ENCODE measurements at places on chromosomes 12 and 14.

DNA sequence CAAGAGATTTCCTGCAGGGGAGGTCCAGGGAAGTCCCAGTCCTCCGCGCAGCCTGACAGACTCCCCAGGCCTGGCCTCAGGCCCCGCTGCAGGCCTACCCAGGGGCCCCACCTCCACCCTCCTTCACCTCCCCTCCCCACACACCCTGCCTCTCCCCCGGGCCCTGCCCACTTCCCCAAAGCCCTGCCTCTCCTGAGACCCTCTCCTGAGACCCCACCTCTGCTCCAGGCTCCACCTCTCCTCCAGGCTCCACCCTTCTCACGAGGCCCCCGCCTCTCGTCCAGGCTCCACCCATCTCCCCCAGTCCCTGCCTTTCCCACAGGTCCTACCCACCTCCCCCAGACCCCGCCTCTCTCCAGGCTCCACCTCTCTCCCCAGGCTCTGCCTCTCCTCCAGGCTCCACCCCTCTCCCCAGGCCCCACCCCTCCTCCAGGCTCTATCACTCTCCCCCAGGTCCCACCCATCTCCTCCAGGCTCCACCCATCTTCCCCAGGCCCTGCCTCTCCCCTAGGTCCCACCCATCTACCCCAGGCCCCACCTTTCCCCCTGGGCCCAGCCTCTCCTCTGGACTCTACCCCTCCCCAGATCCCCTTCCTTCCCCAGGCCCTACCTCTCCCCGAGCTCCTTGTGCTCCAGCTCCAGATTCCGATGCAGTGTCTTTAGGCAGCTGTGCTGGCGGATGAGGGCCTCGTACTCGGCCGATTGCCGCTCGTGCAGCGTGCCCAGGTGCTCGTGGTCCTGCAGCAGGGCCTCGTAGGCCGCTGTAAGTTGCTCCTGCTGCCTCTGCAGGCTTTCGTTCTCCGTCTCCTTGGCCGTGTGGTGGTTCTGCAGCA lies 58.8 kb upstream of the GPR68 start:
- peaks cover 43% of the 10 kb centered on the region for H3K36me3 ChIP-seq
- no peak overlapping the region for H3K27ac ChIP-seq
- H3K4me1 ChIP-seq = no peaks in the 10 kb centered on the region
- H3K27me3 ChIP-seq = no peaks in the 10 kb centered on the region
- H3K4me3 ChIP-seq = no peak overlapping the region
- DNase-seq = no peak

DNA sequence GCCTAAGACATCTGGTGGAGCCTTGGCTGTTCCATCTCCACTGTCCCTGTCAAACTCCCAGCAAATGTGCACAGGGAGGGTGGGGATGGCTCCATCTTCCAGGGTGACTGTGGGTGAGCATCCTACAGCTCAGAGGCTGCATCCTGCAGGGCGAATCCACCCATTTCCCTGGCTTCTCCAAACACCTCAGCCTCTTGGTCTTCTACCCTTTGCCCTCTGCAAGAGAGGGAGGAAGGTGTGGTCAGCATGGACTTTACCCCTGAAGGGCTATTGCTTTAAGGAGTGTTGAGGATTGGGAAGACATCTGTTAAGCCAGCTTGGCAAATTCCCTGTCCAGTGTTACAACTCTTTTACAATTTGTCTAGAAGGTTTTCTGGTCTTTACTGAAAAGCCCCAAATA lies 23.1 kb upstream of the DGLUCY start:
- H3K4me3 ChIP-seq = no peak overlapping the region
- DNase-seq = no peak
- no peaks in the 10 kb centered on the region for H3K36me3 ChIP-seq
- no peak overlapping the region for H3K27ac ChIP-seq

DNA sequence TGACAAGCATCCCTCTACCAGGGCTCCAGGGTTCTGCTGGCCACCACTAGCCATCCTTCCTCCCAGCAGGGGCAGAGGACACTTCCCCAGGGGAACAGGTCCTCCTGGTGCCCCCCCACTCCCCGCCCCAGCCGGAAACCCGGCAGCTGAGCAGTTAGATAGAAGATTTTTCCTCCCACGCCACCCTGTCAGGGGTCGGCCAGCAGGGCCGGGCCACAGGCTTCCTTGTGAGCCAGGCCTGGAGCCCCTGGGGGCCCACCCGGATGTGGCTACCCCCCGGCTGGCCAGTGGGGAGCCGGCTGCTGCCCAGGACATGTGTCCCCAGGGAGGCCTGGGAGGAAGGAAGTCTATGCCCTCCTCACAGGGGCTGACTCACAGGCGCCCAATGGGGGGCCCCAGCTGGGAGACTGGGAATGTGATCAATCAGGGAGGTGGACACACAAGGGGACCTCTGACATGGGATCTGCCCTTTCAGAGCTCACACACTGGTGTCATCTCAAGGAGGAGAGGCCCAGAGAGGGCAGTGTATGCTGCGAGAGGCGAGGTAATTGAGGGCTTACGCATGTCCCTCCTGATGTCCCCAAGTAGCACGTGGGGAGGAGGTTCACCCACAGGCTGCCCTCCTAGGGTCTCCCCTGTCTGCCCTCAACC lies 4.2 kb downstream of the SH2B3 start:
- H3K4me3 ChIP-seq = no peak overlapping the region
- DNase-seq = no peak
- H3K4me1 ChIP-seq = peaks cover 2% of the 10 kb centered on the region

- peaks cover 26% of the 10 kb centered on the region for H3K27me3 ChIP-seq
- DNase-seq = no peak
- H3K4me1 ChIP-seq = no peaks in the 10 kb centered on the region
- no peaks in the 10 kb centered on the region for H3K36me3 ChIP-seq
- H3K4me3 ChIP-seq = no peak overlapping the region
Observed at GRCh38 chr14:93970585-93970964, 5.8 kb downstream of the ASB2 start.

- H3K4me3 ChIP-seq = no peak overlapping the region
- H3K27me3 ChIP-seq = no peaks in the 10 kb centered on the region
- no peak for DNase-seq
Observed at GRCh38 chr12:116248930-116249329, 28.6 kb downstream of the MED13L start.

- no peaks in the 10 kb centered on the region for H3K36me3 ChIP-seq
- no peak overlapping the region for H3K4me3 ChIP-seq
- DNase-seq = no peak
- no peak overlapping the region for H3K27ac ChIP-seq
- H3K4me1 ChIP-seq = no peaks in the 10 kb centered on the region
Observed at GRCh38 chr12:80162177-80162576, 62.8 kb downstream of the OTOGL start.

- H3K4me1 ChIP-seq = peaks cover 5% of the 10 kb centered on the region
- DNase-seq = no peak
- no peak overlapping the region for H3K27ac ChIP-seq
- H3K27me3 ChIP-seq = no peaks in the 10 kb centered on the region
Observed at GRCh38 chr12:77999074-77999715, 168.5 kb downstream of the NAV3 start.

DNA sequence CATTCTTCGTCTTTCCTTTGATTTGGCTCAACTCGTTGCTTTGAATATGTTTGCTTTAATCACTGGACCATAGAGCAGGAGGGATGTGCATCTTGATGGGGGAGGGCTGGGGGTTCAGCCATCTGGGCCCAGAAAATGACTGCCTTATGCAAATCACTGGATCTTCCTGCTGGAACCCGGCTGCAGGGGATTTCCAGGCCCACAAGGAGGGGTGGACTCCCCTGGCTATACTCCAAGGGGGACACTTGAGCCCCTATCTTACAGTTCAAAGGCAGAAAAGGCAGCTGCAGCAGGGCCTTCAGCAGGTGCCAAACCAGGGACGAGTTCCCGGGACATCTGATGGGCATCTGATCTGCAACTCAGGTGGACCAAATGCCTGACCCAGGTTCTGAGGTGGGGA lies 122.5 kb downstream of the DICER1 start:
- H3K4me1 ChIP-seq = no peaks in the 10 kb centered on the region
- peaks cover 2% of the 10 kb centered on the region for H3K36me3 ChIP-seq
- peaks cover 5% of the 10 kb centered on the region for H3K27me3 ChIP-seq

DNA sequence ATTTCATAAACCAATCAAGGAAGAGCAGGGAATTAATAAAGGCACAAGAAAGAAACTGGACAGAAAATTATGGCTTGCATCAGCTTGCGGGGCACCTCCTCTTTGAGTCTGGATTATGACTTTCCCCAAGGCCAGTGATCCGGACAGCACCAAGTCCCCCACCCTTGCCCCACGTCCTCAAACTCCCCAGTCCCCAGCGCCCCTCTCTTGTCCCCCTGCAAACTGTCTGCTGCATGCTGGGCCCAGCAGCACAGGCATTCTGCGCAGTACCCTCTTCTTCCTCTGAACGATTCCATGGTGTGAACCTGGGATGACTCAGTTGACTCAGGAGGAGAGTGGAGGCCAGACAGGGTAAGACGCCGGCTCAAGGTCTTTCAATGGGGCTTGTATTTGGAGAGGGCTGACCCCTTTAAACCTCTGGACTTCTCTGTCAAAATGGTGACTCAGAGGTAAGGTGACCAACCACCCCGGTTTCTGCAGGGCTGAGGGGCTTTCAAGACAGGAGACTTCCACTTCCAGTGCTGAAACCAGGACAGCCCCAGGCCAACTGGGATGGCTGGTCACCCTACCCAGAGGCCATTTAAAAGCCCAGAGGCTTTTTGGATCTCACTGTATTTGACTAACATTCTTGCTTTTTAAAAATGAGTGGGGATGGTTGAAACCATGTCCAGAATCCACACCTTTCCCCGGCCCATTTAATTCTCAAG lies 13.5 kb downstream of the C14orf132 start:
- no peaks in the 10 kb centered on the region for H3K27me3 ChIP-seq
- peaks cover 3% of the 10 kb centered on the region for H3K36me3 ChIP-seq
- no peak for DNase-seq
- no peak overlapping the region for H3K27ac ChIP-seq
- H3K4me3 ChIP-seq = no peak overlapping the region

DNA sequence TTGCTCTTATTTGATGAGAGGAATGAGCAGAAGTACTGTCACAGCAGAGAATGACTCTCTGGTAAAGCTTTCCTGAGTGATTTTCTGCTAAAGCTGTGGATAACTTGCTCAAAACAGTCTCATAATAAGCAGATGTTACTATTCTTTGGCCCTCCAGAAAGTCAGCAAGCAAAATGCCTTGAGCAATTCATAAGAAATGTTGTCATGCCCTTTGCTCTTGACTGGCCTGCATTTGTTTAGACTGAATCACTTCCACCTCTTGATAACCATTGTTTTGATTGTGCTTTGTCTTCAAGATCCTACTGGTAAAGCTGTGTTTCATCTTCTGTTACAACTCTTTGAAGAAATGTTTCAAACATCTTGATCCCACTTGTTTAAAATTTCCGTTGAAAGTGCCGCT lies 457.9 kb upstream of the FOXG1 start:
- no peak overlapping the region for H3K27ac ChIP-seq
- no peaks in the 10 kb centered on the region for H3K27me3 ChIP-seq
- H3K4me1 ChIP-seq = no peaks in the 10 kb centered on the region
- H3K36me3 ChIP-seq = no peaks in the 10 kb centered on the region
- H3K4me3 ChIP-seq = no peak overlapping the region

DNA sequence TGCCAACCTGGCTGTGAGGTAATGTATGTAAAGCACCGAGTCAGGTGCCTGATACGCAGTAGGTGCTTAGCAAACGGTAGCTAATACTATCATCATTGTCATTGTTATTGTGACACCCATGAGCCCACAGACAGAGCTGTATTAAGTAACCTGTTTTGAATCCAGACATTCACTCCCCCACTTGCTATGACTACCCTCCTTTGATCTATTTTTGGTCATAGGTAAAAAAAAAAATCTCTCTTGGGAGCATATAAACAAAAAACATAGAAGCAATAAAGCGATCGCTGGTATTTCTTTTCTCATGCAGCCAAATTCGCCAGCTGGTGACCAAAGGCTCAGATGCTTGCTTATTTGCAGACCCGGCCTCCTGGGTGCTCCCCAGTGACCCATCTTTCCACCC lies 330.2 kb downstream of the DPF3 start:
- DNase-seq = no peak
- H3K27me3 ChIP-seq = peaks cover 8% of the 10 kb centered on the region
- H3K4me1 ChIP-seq = no peaks in the 10 kb centered on the region
- no peak overlapping the region for H3K27ac ChIP-seq
- H3K4me3 ChIP-seq = no peak overlapping the region

- DNase-seq = no peak
- H3K4me3 ChIP-seq = no peak overlapping the region
- H3K4me1 ChIP-seq = peaks cover 6% of the 10 kb centered on the region
- no peaks in the 10 kb centered on the region for H3K27me3 ChIP-seq
- H3K27ac ChIP-seq = no peak overlapping the region
- H3K36me3 ChIP-seq = no peaks in the 10 kb centered on the region
Observed at GRCh38 chr14:46054526-46054925, 597.1 kb downstream of the RPL10L start.

DNA sequence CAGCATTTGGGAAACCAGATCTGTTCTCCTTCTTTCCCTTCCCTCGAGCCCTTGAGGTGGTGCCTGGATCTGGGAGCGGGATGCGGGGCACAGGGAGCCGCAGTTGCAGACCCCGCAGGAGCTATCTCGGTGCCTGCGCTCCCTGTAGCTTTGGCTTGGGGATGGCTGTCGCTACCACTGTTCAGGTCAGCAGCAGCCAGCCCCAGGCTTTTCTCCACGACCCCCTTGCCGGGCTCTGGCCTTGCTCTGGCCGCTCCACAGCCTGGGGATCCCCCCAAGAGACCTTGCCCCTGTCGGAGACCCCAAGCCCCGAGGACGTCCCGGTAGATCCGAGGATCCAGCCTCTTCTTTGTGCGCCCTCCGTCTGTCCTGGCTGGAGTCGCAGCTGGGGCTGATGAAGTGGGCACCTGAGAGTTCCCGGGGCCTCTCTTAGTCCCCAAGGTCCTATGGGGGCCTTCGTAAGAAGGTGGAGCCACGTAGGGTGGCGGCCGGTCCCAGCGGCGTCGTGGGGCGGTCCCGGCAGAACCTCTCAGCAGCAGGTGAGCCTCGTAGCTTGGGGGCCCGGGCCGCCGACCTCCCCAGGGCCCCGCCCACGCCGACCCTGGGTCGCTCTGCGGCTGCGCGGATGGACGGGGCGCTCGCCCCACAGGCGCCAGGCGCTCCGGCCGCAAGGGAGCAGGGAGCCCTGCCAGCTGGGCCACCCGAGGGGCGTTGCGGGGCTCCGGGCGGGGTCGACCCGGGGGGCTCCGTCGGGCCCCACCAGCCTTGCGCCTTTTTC lies 1.3 kb downstream of the DDN start:
- H3K27ac ChIP-seq = no peak overlapping the region
- DNase-seq = peak; percentile 36
- peaks cover 5% of the 10 kb centered on the region for H3K4me1 ChIP-seq
